Fibroblast of lung (primary cell): ENCODE measurements at places on chromosomes 3 and 15.
A peak's percentile ranks its signal among the peaks of the same experiment; 100 is the strongest.

GRCh38 chr3:146159616-146160320, 1.2 kb downstream of the PLOD2 start:
- DNase-seq: no peak

DNA sequence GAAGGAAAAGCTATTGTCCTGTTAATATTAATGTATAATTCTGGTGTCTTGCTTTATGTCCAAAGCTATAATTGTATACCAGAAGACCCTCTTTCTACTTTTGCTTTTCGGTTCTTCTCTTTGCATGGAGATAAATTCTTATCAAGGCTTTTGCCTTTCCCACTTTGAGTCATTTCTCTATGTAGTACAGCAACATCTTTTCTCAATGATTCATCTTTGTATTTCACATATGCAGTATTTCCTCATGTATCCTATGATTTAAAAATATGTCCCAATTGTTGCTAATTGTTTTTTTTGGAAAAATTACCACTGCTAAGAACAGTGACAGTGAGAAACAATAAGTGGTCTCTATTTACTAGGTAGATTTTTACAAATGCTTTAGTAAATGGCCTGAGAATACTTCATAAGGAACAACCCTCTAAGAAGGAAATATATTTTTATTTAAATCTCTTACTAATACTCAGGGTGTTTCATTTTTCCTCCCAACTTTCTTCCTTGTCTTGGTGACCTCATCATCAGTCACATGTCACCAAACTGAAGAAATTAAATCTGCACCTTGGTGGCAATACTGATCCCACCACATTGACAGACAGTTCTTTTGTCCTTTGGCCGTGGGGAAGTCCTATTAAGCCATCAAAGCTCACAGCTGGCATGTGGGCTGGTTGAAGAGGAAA, 290.6 kb downstream of the SATB1 start:
- peak; percentile 77 for DNase-seq

DNA sequence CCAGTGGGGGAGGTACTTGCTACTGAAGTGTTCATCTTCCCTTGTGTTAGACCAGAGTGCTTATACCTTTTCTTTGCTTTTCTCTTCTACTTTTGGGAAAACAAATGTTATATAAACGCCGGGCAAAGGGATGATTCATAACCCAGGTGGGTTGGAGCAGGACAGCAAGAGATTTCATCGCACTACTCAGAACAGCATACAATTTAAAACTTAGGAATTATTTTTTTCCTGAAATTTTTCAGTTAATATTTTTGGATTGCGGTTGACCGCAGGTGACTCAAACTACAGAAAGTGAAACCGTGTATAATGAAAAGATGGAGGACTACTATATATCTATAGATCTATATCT, 270.0 kb upstream of the RGMA start:
- DNase-seq: no peak

GRCh38 chr15:76398317-76399104, 61.9 kb downstream of the ISL2 start:
- DNase-seq: no peak

DNA sequence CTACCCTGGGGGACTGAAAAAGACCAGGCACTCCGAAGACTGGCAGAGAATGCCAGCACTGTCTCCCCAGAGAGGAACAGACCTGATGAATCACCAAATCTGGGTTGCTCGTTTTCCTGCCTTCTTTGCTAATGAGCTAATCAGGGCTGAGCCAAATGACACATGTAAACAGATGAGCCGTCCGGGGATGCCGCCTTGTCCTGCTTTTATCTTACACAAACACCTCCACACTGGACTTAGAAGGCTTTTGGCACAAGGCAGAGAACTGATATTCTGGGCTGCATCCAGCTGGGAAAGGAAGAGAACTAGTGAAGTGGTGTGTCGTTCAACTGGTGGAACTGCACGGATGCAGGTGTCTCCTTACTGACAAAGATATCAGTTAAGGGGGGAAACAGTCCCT, 88.1 kb downstream of the MECOM start:
- peak; percentile 31 for DNase-seq

DNA sequence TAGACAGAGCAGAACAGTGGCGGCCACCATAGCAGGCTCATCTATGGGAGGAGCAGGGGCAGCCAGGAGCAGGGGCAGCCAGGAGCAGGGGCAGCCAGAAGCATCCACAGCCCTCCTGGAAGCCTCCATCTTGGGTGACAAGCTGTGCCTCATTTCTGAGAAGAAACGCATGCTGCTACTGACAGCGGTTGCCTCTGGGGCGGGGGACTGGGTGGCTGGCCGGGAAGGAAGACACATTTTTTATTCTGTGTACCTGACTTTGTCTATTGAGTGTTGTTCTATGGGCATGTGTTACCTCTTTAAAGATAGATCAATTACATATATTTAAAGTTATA, 71.5 kb upstream of the KLF13 start:
- no peak for DNase-seq

DNA sequence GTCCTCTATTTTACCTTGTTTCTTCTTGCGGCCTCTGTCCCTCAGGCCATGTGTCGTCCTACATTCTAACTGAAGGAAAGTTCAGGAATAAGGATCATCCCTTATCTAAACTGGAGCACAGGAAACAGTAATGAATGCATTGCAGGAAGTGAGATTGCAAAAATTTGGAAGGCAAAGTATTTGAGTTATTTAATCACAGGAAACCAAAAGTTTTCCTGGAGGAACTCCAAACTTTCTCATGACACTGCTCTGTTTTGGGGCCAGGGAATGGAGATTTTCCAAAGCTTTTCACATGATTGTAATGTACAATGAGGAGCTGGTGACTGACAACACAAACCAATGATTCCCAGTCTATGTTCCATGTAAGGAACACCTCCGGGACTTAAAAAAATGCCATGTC, 57.8 kb upstream of the PLSCR4 start:
- DNase-seq: peak; percentile 61

DNA sequence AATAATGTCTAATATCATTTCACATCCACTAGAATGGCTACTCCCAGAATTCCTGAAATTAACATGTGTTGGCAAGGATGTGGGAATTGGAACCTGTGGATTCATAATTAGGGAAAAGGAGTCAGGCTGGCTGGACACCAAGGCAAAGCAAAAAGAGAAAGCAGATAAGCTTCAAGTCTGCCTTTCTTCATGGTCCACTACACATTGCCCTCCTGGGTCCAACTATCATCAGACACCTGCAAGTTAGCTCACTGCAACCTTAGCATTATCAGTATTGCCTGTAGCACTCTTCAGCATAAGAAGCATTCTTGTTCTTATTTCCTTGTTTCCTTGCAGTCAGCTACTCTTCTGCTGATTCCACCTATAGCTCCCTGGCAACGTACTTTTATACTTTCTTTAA, 124.3 kb downstream of the ZNF280D start:
- DNase-seq: no peak

DNA sequence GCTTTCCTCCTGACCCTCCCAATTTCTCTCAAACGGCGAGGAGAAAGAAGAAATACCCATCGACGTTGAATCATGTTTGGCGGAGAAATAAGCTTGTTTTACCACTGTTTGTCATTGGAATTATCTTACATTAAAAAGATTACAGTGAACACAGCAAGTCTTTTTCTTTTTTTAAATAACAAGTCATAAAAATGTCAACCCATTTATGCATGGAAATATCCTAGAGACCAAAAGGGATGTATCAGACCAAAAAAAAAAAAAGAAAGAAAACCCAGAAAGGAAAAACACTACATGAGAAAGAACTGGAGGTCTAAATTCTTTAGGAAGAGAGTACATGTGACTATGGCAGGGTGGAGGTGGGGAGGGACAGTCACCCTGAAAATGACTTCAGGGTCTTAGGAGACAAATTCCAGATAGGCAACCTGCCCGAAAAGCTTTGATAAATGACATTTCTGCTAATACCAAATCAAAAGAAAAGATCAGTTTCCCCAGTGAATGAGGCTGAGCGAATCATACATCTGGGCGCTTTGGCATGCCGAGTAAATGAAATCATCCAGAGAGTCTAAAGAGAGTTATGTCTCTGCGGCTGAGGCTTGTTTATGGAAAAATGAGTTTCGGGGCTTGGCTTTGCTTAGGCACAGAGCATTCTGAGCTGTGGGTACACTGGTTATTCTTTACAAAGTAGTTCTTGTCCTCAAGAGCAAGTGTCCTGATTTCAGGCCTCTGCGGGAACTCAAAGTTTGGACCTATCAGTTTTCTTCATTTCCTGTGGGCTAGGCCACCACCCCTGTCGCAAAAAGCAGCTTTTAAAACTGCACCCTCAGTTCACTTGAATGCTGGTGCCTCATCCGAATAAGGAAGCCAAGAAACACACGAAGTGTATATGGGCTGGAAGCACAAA, 110.1 kb upstream of the TGFBR2 start:
- DNase-seq: peak; percentile 94

GRCh38 chr15:68981941-68982340, 32.6 kb upstream of the NOX5 start:
- DNase-seq: no peak

- no peak for DNase-seq
These were observed 7.3 kb upstream of the BCL2A1 start for GRCh38 chr15:79978260-79978654.

GRCh38 chr3:85020828-85021227, 62.0 kb downstream of the CADM2 start:
- no peak for DNase-seq

DNA sequence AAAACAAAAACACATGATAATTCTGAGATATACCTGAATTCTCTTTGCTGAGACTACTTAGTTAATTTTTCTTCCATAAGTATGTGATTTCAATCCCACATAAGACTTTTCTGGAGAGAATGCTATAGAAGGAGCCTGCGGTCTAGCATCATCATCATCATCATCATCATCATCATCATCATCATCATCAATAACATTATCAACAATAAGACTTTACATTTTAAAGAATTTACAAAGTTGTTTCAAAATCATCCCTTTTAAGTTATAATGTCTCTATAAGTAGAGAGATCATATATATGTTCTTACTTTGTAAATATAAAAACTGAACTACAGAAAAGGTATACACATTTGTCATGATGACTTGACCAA, 965.3 kb downstream of the ROBO1 start:
- DNase-seq: no peak

GRCh38 chr15:76577879-76578512, 241.4 kb downstream of the ISL2 start:
- DNase-seq: no peak

DNA sequence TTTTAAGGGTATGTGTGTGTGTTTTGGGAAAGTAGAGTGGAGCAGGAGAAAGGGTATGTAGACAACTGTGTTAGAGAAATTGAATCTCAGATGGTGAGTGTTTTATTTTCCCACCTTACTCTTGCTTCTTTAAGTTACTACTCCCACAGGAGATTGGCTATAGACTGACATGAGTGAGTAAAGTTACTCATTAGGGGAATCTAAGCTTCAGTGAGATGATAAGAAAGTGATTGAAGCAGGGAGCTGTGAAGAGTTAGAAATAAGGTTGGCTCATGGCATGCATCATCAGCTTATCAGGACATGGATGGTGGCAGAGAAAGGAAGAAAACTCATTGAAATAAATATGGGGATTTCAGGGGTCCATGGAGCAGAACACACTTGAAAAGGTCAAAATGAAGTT, 88.9 kb downstream of the MBNL1 start:
- no peak for DNase-seq

DNA sequence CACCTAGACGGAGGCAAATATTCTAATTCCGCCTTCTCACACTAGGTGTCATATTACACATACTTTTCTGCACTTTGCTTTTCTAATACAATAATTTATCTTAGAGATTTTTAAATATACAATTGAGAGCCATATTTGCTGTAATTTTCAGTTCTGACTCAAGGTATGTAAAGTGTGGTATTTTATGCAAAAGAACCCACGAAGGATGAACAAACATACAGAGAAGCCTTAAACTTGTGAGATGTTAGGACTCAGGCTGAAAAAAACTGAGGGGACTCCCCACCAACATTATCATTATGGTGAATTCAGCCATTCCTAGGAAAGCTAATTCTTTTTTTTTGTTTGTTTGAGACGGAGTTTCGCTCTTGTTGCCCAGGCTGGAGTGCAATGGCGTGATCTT, 9.6 kb downstream of the ZBTB11 start:
- no peak for DNase-seq

DNA sequence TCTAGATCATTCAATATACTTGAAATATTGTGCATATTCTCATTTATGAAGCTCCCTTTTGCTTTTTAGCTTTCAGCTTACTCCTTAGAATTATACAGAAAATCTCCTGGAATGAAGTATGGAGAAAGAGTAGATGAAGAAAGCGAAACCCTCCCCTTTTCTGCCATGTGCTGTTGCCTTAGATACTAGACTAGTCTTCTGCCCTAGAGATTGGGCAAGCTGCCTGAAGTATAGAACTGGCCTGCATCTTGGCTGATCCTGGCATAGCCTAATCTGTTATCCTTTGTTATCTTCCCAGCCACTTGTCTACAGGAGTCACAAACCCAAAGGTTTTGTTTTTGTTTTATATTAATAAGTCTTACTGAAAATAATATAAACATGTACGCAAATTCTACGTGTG, 138.8 kb downstream of the RBPMS2 start:
- peak; percentile 9 for DNase-seq

DNA sequence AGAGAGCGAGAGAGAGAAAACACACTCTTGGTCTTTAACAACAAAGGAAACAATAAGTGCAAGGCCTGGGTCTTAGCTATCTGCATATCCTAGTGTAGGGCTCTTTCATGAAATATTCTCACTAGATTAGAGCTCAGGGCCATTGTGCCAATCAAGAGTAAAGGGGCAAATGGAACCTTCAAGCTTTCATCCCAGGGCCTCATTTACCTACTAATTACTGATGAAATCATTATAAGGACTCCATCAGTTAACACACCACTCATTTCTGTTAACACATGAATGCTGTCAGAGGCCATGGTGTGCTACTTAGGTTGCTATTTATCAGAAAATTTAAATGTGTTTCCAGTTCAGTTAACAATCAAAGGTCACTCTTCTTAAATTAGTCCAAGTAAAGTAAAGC, 597.8 kb downstream of the ROBO1 start:
- DNase-seq: no peak

- no peak for DNase-seq
These were observed 8.8 kb downstream of the GBE1 start for GRCh38 chr3:81752604-81753003.

GRCh38 chr3:61824553-61825135, 263.3 kb downstream of the PTPRG start:
- no peak for DNase-seq

- DNase-seq: no peak
These were observed 837 bp downstream of the TMC3 start for GRCh38 chr15:81373176-81373575.

DNA sequence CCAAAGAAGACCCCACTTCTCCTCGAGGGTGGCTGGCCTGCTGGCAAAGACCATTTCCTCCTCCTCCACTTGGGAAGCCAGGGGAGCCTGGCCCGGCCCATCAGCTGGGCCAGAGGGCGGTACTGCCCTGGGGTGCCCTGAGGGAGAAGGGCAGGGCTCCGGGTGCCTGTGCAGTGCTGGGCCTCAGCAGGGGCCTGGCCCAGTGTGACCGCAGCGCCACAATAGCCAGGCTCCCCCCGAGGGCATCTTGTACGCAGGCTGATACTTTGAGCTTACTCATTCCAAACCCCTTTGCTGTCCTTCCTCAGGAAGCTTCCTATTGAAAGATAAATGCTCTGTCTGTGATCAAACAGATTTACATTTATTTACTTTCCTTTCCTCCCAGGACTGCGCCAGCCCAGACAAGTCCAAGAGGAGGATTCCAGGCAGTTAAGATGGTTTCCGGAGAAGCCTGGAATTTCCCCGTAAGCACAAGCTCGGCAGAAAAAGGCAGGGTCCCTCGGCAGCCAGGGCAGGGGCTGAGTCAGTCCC, 240.1 kb downstream of the XXYLT1 start:
- no peak for DNase-seq

GRCh38 chr3:136730595-136731273, 21.4 kb downstream of the STAG1 start:
- no peak for DNase-seq
